ENCODE measurements at places on chromosomes 5 and 9.

DNA sequence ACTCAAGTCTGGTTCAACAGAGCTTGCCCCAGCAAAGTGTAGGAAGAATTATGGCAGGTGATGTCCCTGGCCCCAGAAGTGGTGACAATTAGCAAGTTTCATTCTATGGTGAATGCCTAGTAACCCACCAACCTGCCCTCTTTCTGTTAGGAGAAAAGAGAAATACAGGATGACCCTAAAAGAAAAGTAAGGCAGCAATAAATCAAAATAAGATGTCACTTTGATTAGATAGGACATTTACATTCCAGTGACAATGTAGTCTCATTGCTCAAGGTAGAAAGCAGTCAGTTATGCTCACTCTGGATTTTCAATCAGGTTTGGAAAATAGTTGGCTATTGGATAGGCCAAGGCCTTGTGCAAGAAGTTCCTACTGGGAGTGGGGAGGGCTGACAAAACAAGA, 5.6 kb upstream of the HSPA9 start:
- DNase-seq: no peak

- DNase-seq: no peak
These were observed 487.0 kb upstream of the TNC start for GRCh38 chr9:115604831-115605483.

- no peak for DNase-seq
These were observed 331.3 kb upstream of the CCNG1 start for GRCh38 chr5:163106098-163106497.

DNA sequence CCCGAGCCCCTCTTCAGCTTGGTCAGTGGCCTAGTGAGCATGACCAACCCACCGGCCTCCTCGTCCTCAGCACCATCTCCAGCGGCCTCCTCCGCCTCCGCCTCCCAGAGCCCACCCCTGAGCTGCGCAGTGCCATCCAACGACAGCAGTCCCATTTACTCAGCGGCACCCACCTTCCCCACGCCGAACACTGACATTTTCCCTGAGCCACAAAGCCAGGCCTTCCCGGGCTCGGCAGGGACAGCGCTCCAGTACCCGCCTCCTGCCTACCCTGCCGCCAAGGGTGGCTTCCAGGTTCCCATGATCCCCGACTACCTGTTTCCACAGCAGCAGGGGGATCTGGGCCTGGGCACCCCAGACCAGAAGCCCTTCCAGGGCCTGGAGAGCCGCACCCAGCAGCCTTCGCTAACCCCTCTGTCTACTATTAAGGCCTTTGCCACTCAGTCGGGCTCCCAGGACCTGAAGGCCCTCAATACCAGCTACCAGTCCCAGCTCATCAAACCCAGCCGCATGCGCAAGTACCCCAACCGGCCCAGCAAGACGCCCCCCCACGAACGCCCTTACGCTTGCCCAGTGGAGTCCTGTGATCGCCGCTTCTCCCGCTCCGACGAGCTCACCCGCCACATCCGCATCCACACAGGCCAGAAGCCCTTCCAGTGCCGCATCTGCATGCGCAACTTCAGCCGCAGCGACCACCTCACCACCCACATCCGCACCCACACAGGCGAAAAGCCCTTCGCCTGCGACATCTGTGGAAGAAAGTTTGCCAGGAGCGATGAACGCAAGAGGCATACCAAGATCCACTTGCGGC, 1.8 kb downstream of the EGR1 start:
- peak; percentile 41 for DNase-seq

DNA sequence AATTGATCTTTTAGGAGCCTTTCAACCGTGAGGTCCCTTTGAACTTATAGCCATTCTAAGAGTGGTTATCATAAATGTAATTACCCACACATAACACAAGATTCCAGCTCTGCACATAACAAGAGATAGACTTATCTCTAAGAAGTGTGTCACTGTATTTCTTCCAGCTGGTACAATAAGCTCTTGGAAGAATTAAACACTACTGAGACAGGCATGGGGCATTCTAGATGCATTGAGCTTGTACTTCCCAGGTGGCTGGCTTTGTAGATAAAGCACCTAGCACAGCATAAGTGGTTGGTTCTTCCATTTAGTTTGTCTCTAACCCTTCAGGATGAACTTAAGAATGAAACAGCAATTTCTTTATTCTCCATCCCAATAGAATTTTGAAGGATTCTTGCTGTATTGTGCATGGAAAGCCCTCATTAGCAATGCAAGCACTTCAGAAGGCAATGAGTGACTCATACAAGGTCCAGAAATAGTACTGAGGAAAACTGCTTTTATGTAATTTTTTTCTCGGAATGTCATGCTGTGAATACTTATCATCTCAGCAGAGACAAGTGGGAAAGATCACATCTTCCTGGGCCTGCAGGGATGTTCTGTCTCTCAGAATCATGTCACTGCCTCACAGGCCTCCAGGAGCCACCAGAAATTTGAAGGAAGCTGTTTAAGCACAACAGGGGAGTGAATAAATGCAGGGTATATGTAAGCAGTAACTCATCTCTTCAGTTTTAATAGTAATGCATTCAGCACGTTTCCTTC, 91.1 kb upstream of the CD180 start:
- no peak for DNase-seq

DNA sequence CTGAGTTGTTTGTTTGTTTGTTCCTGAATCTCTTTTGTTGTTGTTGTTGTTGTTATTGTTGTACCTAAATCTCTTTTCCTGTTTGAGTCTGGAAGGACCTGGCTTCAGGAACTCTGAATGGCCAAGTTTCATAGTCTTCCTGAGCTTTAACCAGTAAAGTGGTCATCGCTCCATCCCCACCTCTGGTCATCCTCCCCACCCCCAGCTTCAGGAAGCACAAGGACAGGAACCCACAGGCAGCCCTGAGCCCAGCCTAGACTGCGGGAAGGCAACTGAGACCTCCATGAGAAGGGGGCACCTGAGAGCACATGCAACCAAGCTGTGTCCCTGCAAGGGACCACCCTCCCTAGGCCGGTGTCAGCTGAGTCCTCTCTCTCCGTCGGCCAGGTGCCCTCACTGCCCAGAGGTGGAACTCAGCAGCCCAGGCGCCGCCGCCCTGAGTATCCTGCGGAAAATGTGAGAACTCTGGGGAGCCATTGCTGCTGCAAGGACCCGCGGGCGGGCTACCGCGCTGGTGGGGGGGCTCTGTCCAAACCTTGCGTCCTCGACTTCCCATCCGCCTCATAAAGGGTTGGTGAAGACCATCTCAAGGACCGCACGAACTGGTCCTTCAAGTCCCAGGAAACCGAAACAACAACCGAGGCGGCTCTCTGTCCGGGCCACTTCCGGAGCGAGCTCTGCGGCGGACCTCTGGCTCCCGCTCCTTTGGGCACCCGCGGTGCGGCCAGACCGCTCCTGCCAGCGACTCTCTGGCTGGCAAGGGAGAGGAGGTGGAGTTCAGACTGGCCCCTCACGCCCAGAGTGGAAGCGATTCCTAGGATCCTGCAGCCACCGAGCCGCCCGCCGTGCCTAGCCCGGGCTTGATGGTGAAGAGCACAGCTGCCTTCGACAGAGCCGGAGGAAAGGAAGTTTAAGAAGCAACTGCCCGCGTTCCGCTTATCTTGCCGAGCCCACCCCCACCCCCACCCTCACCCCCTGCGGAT, 4.2 kb downstream of the BARX1 start:
- no peak for DNase-seq

- DNase-seq: no peak
These were observed 9.7 kb downstream of the SLC12A7 start for GRCh38 chr5:1101961-1102713.

GRCh38 chr5:167967494-167968177, 323.8 kb upstream of the WWC1 start:
- DNase-seq: no peak

DNA sequence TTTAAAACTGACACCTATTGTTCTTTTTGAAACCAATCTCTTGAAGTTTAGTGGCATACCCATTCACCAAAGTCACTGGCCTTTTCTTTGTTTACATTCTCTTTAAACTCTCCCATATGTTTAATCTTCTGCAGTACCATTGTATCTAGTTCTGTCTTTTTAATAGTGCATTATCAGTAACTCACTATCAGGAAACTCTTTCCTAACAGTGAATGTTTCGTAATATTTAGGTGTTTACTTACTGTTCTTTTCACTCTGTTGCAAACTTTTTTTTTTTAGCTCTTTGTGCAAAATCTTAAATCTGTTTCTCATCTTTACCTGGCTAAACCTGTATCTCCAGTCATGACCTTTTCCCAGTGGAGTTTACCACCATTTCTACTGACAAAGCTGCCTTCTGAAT, 17.2 kb downstream of the SMAD5 start:
- no peak for DNase-seq

DNA sequence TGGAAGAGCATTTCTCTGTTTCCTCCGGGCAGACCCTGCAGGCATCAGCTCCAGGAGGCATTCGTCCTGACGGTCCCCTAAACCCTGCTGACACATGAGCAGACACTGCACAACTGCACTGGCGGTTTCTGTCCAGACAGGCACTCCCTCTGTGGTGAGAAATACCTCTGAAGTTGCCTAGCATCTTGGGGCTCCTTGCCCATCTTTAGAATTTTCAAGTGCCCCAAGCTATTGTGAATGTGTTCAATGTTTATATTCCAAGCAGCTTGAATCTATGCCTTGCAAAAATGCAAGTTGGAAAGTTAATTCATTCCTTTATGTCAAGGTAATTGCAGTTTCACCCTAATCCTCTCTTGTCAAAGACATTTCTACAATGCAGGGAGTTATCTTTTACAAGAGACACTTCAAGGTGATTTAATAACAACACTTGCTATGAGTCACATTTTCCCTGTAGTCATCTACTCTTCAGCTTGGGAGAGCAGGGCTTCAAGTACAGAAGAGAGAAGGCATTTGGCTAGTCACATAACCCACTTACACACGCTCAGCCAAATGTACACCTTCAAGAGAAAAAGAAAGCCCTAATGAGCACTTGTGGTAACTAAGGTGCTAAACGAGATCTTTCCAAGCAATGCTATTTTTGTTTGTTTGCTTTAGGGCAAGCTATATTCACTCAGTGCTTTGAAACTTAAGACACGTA, 302.5 kb downstream of the MLLT3 start:
- DNase-seq: no peak
